ENCODE measurements at places on chromosomes 3 and 15.

DNA sequence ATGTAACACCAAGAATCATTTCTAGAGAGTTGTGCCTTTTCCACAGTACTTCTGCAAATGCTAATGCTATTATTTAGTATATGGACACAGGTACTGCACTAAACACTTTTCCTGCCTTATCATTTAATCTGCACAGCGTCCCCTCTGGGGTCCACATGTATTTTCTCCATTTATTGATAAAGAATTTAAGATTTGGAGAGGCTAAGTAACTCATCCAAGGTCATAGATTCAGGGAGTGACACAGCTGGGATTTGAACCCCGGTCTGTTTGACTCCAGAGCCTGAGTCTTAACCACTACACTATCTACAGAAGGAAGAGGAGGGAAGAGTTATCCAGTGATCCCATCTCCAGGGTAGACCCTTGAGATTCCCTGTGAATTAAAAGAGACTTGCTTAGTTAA lies 24.9 kb upstream of the TPRG1 start:
- no peak for DNase-seq

GRCh38 chr3:14957153-14957552 lies 9.8 kb downstream of the NR2C2 start:
- DNase-seq: no peak

GRCh38 chr3:108474581-108474980 lies 35.8 kb downstream of the MYH15 start:
- DNase-seq: no peak

DNA sequence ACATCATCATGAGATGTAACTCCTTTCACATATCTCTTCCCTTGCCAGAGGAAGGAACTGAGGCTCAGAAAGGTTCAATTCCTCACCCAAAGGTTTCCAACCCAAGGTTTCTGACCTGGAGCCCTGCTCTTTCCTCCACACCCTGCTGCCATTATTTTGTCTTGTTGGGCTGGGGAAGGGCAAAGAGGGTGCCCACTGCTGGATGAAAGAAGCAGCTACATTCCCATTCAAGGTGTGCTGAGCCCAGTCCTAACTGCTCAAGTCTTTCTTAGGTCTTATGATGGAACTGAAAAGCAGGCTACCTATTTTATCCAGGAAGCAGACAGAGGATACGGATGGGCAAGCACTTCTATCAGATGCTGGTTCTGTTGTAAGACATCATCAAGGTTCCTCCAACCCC lies 258.0 kb upstream of the CTDSPL start:
- no peak for DNase-seq

Measured in MCF 10A (cell line).